Motor neuron (in vitro differentiated cells): ENCODE measurements at places on chromosomes 3 and 15. TPM values are rescaled to one million over a fixed set of nuclear protein-coding genes. Genes with fewer than 3 reads are reported as not detected.

IL17RE gene
- total RNA-seq: 0.23 and 1.1 TPM in 2 replicates

GP5 gene
- total RNA-seq: 4.0 and 4.1 TPM in 2 replicates

TUSC7 gene
- total RNA-seq: 0.40 and 0.93 TPM in 2 replicates

PDIA3 gene
- total RNA-seq: 91.4 and 97.4 TPM in 2 replicates

CSTA gene
- 0.16 TPM in 1 of 2 replicates, not detected in the other for total RNA-seq

SEC62 gene
- 46.8 and 50.3 TPM in 2 replicates for total RNA-seq

CPEB1 gene
- total RNA-seq: 4.2 and 4.7 TPM in 2 replicates

LMOD3 gene
- total RNA-seq: 0.16 and 0.25 TPM in 2 replicates

UBAP1L gene
- total RNA-seq: 4.0 and 4.4 TPM in 2 replicates

ZNF860 gene
- total RNA-seq: 0.52 and 0.78 TPM in 2 replicates

ITIH1 gene
- total RNA-seq: not detected in 2 replicates

TRIM59 gene
- total RNA-seq: 7.9 and 8.9 TPM in 2 replicates

RPS27L gene
- total RNA-seq: 140 and 145 TPM in 2 replicates

ANKUB1 gene
- 1.8 TPM in 2 replicates for total RNA-seq

FAM240A gene
- total RNA-seq: not detected in 2 replicates

NLGN1 gene
- 58.0 and 63.4 TPM in 2 replicates for total RNA-seq

MRPS25 gene
- 72.5 and 83.5 TPM in 2 replicates for total RNA-seq

CCR8 gene
- 0.44 TPM in 1 of 2 replicates, not detected in the other for total RNA-seq
